KG1 (cell line): ENCODE measurements at places on chromosomes 5 and 9.

GRCh38 chr5:85500869-85501268 is 1116.2 kb upstream of the EDIL3 start:
- no peak for DNase-seq

- DNase-seq, result no peak
These were observed 31.1 kb upstream of the DUSP1 start for GRCh38 chr5:172802112-172802511.

GRCh38 chr5:122943050-122943698 is 93.4 kb downstream of the PPIC start:
- no peak for DNase-seq

GRCh38 chr9:110116543-110116885 is 91.4 kb downstream of the C9orf152 start:
- no peak for DNase-seq

DNA sequence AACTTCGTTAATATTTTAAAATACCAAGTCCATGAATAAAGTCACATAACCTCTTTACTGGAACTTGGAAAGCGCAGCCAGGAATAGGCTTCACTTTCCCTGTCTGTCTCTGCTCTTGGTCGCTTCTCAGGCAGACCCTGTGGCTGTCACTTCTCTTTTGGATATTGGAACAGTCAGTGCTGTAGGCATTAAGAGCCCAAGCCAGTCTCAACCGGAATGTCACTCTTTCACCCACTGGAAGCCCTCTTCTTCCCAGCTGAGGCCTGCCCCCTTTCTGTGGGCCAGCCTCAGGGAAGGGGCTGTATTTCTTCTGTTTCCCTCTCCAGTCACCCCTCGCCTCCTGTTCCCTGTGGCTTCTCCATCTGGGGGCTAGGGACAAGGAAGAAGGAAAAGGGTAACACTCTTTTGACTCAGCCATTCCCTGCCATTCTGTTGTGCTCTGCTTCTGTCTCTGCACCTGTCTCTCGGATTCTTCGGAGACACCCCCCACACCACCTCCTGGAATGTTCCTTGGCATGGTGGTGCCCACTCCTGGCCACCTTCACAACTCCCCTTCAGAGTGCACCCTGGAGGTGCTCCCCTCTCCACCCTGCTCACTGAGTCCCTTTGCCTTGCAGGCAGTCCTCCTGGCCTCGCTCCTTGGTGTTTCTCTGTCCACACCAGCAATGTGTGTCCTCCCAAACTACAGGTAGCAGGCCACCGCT is 103.4 kb downstream of the TRIO start:
- no peak for DNase-seq

GRCh38 chr5:89584339-89584956 is 701.5 kb upstream of the MEF2C start:
- no peak for DNase-seq

- no peak for DNase-seq
These were observed 390.1 kb downstream of the CCDC171 start for GRCh38 chr9:15942831-15943424.

GRCh38 chr5:138849439-138849838 is 25.7 kb downstream of the LRRTM2 start:
- no peak for DNase-seq
